ENCODE measurements at places on chromosomes 12 and 14. TPM values are rescaled to one million over a fixed set of nuclear protein-coding genes. Genes with fewer than 3 reads are reported as not detected.

DNA sequence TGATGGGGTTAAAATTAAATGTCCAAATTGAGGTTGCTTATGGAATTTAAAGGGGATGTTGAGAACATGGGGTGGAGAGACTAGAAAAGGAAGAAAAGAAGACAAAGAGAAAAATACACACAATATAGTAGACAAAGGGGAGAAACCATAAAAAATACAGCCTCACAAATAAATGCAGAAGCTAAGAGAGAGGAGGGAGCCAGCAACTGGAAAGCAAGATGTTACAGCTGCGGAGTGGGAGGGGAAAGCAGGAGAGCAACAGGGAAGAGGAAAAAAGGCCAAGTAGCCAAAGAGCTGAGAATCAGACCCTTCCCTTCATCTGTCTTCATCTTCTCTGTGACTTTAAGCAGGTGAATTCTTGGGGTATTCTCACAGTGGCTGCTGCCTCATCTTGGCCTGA, 39.7 kb upstream of the SMUG1 start:
- H3K4me3 ChIP-seq, result no peak overlapping the region
- no peaks in the 10 kb centered on the region for H3K27me3 ChIP-seq
- DNase-seq, result no peak
- H3K4me1 ChIP-seq, result peaks cover 10% of the 10 kb centered on the region

DNA sequence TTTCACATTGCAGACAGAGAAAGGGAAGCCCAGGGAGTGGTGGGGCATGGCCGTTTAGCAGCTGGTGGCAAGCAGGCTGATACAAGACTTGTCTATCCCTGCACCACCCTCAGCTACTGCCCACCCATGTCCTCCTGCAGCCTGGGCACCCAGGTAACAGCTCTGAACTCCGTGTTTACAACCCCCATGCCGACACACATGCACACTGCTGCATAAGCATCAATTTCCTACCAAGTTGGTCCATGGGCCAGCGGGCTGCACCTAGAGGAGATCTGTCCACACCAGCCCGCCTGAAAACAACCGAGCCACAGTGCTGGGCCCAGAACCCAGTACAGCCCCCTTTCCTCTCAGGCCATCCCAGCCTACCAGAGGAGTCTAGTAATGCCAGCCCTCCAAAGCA, 75.9 kb upstream of the C14orf180 start:
- no peak overlapping the region for H3K4me3 ChIP-seq
- H3K36me3 ChIP-seq, result no peaks in the 10 kb centered on the region
- H3K27me3 ChIP-seq, result peaks cover 99% of the 10 kb centered on the region
- H3K27ac ChIP-seq, result no peak overlapping the region
- no peaks in the 10 kb centered on the region for H3K4me1 ChIP-seq

- no peaks in the 10 kb centered on the region for H3K4me1 ChIP-seq
- peak; percentile 13 for DNase-seq
- H3K27ac ChIP-seq, result no peak overlapping the region
- peaks cover 32% of the 10 kb centered on the region for H3K27me3 ChIP-seq
- no peaks in the 10 kb centered on the region for H3K36me3 ChIP-seq
Observed at GRCh38 chr14:85531587-85532373, 1.8 kb downstream of the FLRT2 start.

- peak overlapping the region; percentile 22 for H3K4me3 ChIP-seq
- H3K36me3 ChIP-seq, result no peaks in the 10 kb centered on the region
- H3K27ac ChIP-seq, result peak overlapping the region; percentile 98
- H3K27me3 ChIP-seq, result no peaks in the 10 kb centered on the region
- peaks cover 40% of the 10 kb centered on the region for H3K4me1 ChIP-seq
- peak; percentile 98 for DNase-seq
Observed at GRCh38 chr12:89756585-89757398, 48.2 kb upstream of the ATP2B1 start.

GRCh38 chr12:71160585-71160984, 2.8 kb upstream of the TSPAN8 start:
- H3K4me1 ChIP-seq, result no peaks in the 10 kb centered on the region
- DNase-seq, result no peak
- no peaks in the 10 kb centered on the region for H3K27me3 ChIP-seq
- H3K27ac ChIP-seq, result no peak overlapping the region

DNA sequence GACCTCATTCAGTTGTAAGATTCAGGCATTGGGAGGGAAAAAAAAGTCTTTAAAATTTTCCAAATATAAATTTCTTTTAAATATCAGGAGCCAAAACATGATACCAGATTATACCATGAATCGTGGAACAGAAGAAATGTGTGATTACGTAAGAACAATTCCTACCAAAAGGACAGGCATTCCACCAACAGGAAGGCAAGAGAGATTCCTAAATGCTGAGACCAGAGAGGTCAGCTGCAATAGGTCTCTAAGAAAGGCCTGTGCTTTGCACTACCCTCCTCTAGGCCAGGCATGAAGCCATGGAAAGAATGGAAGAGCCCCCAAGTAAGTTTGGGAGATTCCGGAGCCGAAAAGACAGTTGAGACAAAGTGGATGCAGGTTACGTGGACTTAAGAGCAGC, 83.7 kb downstream of the PTGER2 start:
- H3K4me3 ChIP-seq, result no peak overlapping the region
- H3K27me3 ChIP-seq, result 0 out of 2 replicates have a peak, but pooled peaks cover 4% of the 10 kb centered on the region
- no peaks in the 10 kb centered on the region for H3K4me1 ChIP-seq
- DNase-seq, result no peak
- no peaks in the 10 kb centered on the region for H3K36me3 ChIP-seq

DNA sequence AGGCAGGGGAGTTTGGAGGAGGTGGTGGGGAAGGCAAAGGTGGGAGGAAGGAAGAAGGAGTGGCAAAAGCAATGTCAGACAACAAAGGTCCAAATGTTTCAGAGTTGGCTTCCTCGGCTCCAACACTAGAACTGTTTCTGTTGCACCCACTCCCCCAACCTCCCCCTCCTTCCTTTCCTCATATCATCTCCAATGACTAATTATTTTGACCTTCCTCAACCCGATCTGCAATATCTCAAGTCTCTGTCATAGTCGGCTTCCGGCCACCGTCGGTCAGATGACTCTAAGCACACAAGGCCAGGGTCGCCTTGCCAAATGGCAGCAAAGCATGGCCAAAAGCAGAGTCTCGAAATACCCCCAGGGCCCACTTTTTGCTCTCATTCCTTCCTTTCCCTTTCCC, 637.0 kb upstream of the TBX3 start:
- no peak for DNase-seq
- H3K27ac ChIP-seq, result no peak overlapping the region
- H3K36me3 ChIP-seq, result no peaks in the 10 kb centered on the region
- 0 out of 2 replicates have a peak, but pooled peaks cover 7% of the 10 kb centered on the region for H3K27me3 ChIP-seq
- H3K4me1 ChIP-seq, result no peaks in the 10 kb centered on the region

The WNT5B gene
- total RNA-seq, result 50.2 TPM

GRCh38 chr14:81252278-81252677, 31.5 kb upstream of the GTF2A1 start:
- no peaks in the 10 kb centered on the region for H3K4me1 ChIP-seq
- no peak overlapping the region for H3K4me3 ChIP-seq
- H3K36me3 ChIP-seq, result no peaks in the 10 kb centered on the region
- no peak for DNase-seq
- no peak overlapping the region for H3K27ac ChIP-seq

DNA sequence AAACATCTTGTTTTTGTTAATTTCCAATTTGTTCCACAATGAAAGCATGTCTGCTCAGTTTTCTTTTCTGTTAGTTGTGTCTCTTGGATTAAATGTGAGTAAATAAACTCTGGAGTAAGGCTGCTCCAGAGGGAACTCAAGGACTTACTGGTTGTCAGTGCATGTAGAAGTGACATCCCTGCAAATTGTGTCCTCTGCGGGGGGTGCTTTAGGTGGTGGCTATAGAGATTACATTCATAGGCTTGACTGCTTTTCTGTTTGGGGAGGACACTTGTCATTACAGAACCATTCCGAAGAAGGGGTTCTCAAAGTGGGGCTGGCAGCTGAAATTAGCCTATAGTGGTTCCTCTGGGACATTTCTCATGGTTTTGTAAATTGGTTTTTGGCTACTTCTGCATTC, 8.8 kb downstream of the TMTC2 start:
- no peaks in the 10 kb centered on the region for H3K36me3 ChIP-seq
- H3K27me3 ChIP-seq, result no peaks in the 10 kb centered on the region
- no peak overlapping the region for H3K4me3 ChIP-seq
- no peak for DNase-seq
- H3K27ac ChIP-seq, result no peak overlapping the region

The GALNT9 gene
- 16.1 TPM for total RNA-seq

DNA sequence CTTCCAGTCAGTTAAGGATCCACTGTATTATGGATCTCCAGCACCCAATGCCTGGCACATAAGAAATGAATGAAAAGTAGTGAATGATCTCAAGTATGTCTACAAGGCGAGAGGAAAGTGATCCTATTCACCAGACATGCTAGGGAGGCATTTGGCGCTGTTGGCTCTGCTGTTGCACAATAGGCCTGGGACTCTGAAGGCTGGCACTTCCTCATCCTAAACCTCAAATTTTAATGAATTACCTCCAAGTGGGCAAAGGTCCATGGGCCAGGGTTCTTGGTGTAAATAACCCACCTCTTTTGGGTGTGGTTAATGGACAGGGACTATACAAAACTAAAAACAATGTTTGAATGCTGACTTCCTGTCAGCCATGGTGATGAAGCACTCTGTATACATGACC, 173.4 kb upstream of the PZP start:
- H3K27ac ChIP-seq, result no peak overlapping the region
- no peak for DNase-seq
- 0 out of 2 replicates have a peak, but pooled peaks cover 12% of the 10 kb centered on the region for H3K27me3 ChIP-seq
- no peak overlapping the region for H3K4me3 ChIP-seq

DNA sequence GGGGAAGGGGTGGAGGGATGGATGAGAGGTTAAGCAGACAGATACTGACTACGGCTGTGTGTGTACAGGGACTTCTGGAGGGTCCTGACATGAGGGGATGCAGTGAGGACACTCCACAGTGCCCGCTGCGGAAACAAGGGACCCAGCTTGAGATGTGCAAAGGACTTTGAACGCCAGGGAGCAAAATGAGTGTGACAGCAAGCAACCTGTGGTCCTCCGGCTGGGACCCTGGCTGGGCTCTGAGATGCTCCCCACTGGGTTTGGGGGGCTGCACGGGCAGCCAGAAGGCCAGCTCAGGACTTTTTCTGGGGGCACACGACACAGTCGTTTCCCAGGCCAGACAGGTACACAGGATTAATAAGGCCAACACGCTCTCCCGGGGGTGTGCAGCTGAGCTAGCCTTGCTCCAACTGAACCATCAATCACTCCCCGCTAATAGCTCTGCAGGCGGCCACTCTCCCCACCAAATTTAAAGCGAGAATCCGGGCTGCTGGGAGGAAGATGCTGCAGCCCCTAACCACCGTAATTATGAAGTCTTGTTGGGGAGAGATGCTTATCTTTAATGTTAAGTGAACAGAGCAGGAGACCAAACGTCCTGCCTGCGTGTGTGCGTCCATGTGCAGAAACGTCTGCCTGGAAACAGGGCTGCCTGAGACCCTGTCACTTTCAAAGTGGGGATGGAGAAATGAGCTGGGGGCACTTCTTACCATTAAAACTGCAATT, 51.6 kb upstream of the DLK1 start:
- no peak overlapping the region for H3K27ac ChIP-seq
- H3K4me1 ChIP-seq, result no peaks in the 10 kb centered on the region
- peaks cover 42% of the 10 kb centered on the region for H3K27me3 ChIP-seq
- H3K36me3 ChIP-seq, result no peaks in the 10 kb centered on the region
- DNase-seq, result no peak
- H3K4me3 ChIP-seq, result no peak overlapping the region

DNA sequence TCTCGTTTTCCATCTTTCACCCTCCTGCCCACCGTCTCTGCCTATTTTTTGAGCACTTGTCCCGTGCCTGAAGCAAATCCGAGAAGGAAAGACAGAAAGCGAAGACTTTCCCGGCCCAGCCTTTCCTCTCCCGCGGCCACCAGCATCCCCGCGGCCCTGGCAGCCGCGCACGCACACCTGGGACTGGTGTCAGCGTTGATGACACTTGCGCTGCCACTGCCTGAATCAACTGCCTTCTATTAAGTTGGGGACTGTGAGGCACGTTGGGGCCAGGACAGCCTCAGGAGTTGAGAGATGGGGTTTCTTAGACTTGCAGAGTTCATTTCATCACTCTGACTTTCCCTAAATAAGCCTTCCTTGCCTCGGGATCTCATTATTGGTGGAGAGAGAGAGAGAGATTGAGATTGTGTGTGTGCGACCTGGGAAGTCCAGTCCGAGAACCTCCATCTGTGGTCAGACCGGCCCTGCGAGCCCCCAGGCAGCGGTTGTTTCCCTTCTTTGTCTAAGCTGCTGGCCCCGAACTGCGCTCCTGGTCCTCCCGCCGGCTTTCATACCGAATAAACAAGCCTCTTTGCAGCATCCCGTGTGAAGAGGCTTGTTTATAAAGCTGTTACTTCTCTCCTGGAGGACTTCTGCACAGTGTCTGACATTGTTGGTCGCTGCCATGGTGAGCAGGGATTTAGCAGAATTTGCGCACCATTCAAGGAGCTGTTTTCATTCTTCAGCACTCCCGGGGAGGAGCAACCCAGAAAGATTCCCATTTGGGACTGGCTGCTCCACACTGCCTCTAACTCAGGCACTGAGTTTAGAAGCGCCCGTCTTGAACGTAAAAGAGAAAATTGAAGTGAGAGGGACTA, 1.5 kb downstream of the PDZRN4 start:
- no peaks in the 10 kb centered on the region for H3K4me1 ChIP-seq
- H3K4me3 ChIP-seq, result no peak overlapping the region
- no peak overlapping the region for H3K27ac ChIP-seq
- no peak for DNase-seq

DNA sequence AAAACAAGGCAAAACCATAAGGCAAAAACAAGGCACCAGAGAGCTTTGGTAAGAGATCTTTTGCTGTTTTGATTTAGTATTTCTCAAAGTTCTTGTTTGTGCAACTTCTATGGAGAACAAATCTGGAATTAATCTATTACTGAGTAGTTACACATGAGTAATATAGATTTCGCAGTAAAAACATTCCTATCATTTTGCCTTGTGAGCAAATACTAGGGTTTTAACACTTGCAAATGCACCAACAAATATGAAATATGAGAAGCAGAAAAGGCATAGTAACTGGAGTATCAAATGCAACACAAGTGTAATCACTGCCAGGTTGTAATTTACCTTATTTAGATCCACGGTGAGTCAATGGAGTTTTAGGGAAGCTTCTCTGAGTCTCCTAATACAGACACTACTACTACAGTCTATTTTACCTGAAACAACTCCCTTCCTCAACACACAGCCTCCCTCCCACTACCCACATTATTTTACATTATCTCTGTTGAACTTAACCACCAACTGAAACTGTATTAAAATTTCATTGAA, 324.1 kb downstream of the FLRT2 start:
- no peaks in the 10 kb centered on the region for H3K36me3 ChIP-seq
- no peak for DNase-seq
- no peaks in the 10 kb centered on the region for H3K27me3 ChIP-seq

The SERPINA4 gene
- not detected for total RNA-seq

The CCER1 gene
- not detected for total RNA-seq

GRCh38 chr12:117141097-117141898, 42.1 kb upstream of the TESC start:
- no peaks in the 10 kb centered on the region for H3K36me3 ChIP-seq
- no peak overlapping the region for H3K4me3 ChIP-seq
- no peak overlapping the region for H3K27ac ChIP-seq
- H3K27me3 ChIP-seq, result no peaks in the 10 kb centered on the region
- peaks cover 4% of the 10 kb centered on the region for H3K4me1 ChIP-seq
- DNase-seq, result no peak

GRCh38 chr14:106694638-106695393, 1168.4 kb downstream of the TMEM121 start:
- H3K4me3 ChIP-seq, result no peak overlapping the region
- no peak overlapping the region for H3K27ac ChIP-seq
- peaks cover 8% of the 10 kb centered on the region for H3K27me3 ChIP-seq
- H3K36me3 ChIP-seq, result no peaks in the 10 kb centered on the region
- DNase-seq, result no peak

- DNase-seq, result no peak
Observed at GRCh38 chr14:60653701-60654161, 4.5 kb upstream of the SIX1 start.

- H3K4me1 ChIP-seq, result no peaks in the 10 kb centered on the region
- no peaks in the 10 kb centered on the region for H3K36me3 ChIP-seq
- H3K4me3 ChIP-seq, result no peak overlapping the region
- no peak overlapping the region for H3K27ac ChIP-seq
Observed at GRCh38 chr12:124302241-124302806, 7.4 kb downstream of the RFLNA start.

Measured in PC-9 (cell line).